ENCODE measurements at places on chromosomes 6 and 20. TPM values are rescaled to one million over a fixed set of nuclear protein-coding genes. Genes with fewer than 3 reads are reported as not detected.
A peak's percentile ranks its signal among the peaks of the same experiment; 100 is the strongest.

GRCh38 chr20:12827816-12828385, 180.9 kb upstream of the SPTLC3 start:
- DNase-seq, result no peak

- DNase-seq, result peak; percentile 28
These were observed 571.7 kb downstream of the DHX35 start for GRCh38 chr20:39533858-39534257.

DNA sequence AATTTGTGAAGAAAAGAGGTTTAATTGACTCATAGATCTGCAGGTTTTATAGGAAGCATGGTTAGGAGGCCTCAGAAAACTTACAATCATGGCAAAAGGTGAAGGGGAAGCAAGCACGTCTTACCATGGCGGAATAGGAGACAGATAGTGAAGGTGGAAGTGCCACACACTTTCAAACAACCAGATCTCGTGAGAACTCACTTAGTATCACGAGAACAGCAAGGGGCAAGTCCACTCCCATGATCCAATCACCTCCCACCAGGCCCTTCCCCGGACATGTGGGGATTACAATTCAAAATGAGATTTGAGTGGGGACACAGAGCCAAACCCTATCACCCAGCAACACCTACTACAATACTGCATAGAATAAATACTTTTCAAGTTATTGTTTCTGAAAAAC, 7.3 kb upstream of the HEBP2 start:
- DNase-seq, result no peak

DNA sequence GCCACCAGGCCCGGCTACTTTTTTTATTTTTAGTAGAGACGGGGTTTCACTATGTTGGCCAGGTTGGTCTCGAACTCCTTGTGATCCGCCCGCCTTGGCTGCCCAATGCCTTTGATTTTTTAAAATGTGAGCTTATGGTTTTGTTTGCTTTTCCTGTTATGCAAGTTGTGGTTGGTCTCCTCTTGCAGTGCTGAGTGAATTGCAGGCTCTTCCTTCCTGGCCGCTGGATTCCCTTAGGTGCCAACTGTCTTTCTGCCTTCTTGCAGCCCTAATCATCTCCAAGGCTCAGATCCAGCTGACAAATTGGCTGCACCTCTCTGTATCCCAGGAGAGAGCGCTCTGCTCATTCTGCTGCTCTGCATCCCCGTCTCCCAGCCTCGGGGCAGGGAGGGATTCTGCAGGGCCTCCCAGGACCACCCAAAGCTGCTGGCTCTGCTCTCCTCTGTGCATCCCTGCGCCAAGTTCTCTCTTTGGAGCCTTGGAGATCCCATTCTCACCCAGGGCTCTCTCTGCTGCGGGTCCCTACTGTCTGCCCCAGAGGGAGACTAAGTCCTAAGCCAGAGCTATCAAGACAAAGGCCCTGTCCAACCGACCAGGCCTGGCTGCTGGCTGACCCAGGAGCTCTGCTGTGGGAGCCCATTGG, 14.1 kb upstream of the EMILIN3 start:
- DNase-seq, result no peak

DNA sequence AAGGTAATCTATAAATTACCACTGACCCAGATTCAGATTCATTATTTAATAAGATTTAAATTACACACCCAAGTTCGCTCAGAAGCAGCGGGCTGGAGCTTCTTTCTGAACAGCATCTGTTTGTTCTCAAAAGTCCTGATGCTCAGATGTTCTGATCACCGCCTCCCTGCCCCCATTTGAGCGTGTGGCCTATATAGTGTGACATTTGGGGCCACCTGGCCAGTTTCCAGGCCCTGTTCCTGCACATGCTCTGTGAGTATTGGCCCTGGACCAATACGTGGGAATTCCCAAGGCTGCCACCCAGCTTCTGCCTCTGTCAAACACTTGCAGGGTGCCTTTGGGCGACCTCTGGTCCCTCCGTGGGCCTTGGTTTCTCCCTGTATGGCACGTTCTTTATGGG, 228.8 kb downstream of the TFAP2C start:
- DNase-seq, result no peak

- no peak for DNase-seq
These were observed 24.5 kb upstream of the FAM135A start for GRCh38 chr6:70388814-70389213.

C6orf15 gene
- not detected for polyA plus RNA-seq

PEX3 gene
- polyA plus RNA-seq, result 14.9 TPM

DNA sequence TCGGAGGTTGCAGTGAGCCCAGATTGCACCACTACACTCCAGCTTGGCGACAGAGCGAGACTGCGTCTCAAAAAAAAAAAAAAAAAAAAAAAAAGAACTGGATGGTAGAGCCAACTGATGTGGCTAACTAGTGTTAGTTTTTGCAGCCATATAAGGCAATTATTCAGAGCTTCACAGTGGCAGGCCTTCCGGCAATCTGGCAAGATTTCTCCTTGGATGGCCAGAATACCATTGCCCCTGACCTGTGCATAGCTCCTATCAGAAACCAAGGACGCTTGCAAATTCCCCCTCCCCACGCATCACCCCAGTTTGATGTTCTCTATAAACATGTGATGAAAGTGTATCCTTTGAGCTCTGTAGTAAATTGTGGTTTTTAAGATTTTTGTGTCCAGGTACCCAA, 127.0 kb downstream of the RNF144B start:
- DNase-seq, result no peak

KIAA1755 gene
- 19.6 TPM for polyA plus RNA-seq

DNA sequence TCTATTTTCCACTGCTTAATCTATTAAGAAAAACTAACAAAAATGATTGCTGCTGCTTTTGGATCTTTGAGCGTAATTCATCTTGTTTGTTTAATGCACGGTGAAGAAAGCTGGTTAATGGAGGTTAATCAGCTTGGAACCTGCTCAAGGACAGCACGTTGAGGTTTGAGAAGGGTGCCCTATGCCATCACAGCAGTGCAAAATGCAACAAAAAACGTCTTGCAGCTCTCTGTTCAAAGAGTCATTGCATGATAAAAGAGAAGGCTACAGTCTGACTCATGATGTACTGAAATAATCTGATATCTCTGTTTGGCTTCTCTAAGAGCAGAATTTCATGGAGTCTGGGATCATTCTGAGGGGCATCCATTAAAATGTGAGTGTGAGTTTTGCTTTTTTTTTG, 80.6 kb upstream of the PREP start:
- no peak for DNase-seq

GRCh38 chr6:31087494-31088089, 24.8 kb downstream of the C6orf15 start:
- DNase-seq, result peak; percentile 92

DNA sequence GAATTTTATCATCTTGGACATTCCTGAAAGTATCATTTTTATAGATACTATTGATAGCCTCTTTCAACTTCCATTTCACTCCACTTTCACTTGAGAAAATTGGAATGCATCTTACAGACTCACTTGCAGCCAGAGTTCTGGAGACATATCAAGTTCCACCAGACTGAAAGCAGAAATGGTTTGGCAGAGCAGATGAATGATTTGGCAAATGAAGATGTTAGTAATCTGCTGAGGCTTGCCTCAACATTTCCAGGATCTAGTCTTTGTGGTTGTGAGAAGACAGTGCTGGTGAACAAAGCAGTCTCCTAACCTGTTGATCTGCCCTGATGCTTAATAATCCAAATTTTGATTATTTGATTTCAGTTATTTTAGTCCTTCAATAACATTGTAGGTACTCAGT, 202.6 kb downstream of the TRDN start:
- peak; percentile 8 for DNase-seq

DNA sequence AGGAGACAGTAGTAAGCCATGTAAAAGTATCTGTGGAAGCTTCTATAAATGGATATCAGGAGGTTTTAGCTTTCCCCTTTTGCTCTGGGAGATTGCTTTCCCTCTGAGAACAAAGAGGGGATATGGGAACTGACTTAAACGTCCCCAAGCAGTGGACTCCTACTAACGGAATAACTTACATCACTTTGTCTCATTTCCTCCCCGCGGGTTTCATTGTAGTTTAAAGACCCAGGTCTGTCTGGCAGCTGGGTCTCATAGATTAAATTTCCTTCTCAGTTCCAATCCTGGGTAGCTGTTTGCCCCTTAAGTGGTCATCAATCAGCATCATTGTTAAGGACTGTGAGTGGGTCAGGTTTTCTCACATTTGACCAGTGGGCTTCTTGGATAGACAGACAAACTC, 68.7 kb downstream of the PLAGL1 start:
- peak; percentile 45 for DNase-seq

POM121L2 gene
- polyA plus RNA-seq, result not detected

CABLES2 gene
- 4.6 TPM for polyA plus RNA-seq

DNA sequence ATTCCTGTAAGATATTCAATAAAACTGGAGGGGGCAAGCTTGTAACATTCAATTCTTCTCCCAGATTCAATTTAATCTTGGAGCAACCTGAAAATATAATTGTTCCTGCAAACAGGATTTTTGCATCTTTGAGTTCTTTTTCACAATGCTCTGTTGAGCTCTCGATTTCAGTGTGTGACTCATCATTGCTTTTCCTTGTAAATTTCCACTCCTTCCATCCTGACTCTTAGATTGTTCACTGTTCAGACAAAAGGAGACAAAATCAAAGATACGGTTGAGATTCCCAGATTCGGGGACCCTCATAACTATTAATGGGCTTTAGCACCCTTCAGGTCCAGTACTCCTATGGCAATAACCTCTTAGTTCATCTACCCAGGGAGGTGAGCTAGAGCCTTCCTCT, 571.9 kb upstream of the CHD6 start:
- DNase-seq, result peak; percentile 7

DNA sequence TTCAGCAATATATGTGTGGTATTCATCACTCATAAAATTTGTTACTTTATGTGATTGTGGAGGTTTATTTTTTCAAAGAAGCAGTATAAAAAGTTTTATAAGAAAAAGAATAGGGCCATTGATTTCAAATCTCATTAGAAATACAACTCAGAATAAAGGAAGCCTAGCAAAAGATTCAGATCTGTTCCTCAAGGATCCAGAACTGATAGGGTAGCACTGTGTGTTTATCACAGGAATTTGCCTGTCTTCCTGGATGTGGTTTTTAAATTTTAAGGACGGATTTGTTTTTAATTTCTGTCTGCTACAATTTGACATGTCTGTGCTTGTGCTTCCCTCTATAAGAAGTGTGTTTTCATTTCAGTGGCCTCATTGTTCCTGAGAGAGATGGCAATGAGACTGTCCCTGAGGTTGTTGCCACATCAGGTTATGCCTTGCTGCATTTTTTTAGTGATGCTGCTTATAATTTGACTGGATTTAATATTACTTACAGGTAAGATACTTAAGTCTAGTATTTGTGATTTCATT, 74.6 kb downstream of the ATRN start:
- no peak for DNase-seq

DNA sequence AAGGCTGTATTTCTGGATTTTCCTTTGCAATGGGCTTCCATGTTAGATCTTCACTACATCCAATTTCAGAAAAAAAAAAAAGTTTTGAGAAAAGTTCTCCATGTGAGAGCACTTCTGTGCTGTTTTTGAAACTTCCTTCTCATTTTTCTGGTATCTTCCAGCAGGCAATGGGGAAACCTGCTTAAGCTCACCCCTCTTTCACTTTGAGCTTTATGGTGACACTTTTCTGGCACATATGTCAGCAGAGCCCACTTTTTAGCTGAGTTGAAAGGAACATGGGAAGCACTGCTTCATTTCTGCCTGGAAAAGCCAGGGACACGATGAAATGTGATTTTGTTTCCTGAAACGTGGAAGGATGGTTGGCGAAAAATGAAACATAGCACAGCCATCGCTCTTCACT, 293.7 kb downstream of the PLCB1 start:
- DNase-seq, result no peak

DNA sequence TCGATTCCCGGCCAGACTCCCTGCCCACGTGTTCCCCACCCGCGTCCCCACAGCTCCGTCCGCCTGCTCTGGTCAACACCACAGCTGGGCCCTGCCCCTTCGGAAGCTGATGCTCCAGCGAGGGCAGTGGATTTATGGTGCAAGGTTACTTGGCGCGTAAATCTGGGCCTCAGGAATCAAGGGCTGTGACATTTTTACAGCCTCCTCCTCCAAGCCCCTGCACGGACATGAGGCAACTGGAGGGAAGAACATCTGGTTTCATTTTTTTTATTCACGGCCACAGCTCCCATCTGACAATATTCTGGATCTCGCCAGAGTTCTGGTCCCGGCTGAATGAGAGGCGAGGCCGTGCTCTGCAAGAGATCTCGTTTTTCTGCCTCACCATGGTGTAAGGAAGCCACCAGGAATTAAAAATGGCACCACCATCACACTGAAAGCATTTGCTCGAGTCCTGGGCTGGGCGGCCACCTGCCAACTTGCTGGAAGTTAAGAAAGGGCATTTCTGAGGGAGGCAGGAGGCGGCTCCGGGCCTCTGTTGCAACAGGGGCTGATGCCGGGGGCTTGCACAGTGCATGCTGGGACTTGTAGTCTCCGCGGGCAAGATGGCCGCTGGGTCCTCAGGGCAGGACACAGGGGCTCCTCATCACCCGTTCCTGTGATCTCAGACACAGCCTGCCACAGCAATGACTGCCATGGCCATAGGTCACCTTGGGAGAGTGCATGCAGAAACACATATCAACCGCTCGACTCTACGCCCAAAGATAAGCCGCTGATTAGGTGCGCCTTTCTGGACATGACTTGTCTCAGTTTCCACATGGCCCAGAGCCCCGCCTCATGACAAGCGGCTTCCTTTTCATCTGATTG, 148.5 kb downstream of the LY86 start:
- peak; percentile 86 for DNase-seq

PGBD1 gene
- polyA plus RNA-seq, result 7.4 TPM

DNA sequence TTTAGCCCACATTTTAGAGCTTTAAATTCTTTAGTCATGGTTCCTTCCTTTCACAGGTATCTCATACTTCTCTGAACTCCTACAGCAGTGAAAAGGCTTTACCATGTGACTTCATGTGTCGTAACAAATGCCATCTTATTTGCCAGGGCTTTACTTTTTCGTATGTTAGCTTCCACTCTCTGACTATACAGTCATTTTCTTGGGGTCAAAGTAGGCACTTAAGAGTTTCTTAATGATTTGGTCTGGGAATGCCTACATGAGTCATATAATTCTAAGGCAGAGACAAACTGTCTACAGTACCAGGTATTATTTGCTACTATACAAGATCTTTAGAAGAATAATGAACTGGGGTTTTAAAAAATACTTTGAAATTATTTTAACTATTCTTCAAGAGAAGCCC, 15.0 kb downstream of the RAB23 start:
- no peak for DNase-seq

- no peak for DNase-seq
These were observed 3.5 kb downstream of the CUL9 start for GRCh38 chr6:43185391-43185985.

DEFB121 gene
- polyA plus RNA-seq, result not detected

DNA sequence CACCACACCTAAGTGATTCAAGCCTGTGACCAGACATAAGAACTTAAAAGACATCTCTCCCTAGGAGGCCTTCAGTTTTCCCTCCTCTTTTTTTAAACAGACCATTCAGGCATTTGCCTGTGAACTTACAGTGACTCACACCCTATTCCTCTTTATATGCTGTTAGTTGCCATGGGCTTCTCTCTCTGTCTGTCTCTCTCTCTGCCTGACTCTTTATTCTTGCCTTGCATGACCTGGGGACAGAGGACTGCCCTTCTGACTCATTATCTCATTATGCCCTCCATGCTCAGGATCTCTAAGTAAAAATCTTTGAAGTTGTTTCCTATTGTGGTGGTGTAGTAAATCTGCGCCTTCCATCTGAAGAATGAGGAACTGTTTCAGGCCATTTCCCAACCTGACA, 442.2 kb upstream of the MAN1A1 start:
- no peak for DNase-seq

PRL gene
- polyA plus RNA-seq, result 1.6 TPM

Data from muscle of leg (tissue), 16 donors.